ENCODE measurements at places on chromosomes 5 and 9. TPM values are rescaled to one million over a fixed set of nuclear protein-coding genes. Genes with fewer than 3 reads are reported as not detected.

Gene ERAP2
- not detected for total RNA-seq

Gene BHMT
- 20.4 TPM for total RNA-seq

Gene PCDHA4
- total RNA-seq = 29.7 TPM

Gene PCDHB8
- total RNA-seq = 19.8 TPM

Gene HACD4
- 0.10 TPM for total RNA-seq

- DNase-seq = peak; percentile 66
Measured at GRCh38 chr5:173857234-173857633, 30.9 kb upstream of the CPEB4 start.

DNA sequence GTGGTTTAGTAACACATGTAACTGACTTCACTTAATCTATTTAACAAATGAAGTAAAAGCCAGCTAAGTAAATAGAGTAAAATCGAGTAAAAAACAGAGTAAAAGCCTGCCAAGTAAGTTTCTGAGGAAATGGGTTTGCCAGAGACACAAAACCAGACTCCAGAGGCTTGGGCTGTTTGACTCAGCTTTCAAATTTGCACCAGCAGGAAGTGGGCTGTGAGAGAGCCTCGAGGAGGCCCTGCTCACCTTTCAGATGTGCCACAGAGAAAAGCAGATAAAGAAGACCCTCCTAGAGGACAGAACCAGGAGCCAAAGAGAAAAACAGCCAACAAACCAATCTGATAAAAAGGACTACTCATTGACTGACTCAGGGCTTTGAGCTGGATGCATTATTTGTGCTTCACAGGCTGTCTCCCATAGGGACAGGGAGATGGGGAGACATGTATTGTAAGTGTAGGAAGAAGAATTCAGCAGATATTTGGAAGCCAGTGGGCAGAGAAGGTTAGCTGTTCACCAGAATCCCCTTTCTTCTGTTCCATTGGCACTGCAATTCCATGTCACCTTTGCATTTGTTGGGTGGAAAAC is 14.4 kb upstream of the AMACR start:
- no peak for DNase-seq

- no peak for DNase-seq
Measured at GRCh38 chr9:136095070-136096058, at the start of gene NACC2. NACC2 (minus strand) TSS chr9:136095289; CDS start chr9:136050521, 44,768 bp downstream.

DNA sequence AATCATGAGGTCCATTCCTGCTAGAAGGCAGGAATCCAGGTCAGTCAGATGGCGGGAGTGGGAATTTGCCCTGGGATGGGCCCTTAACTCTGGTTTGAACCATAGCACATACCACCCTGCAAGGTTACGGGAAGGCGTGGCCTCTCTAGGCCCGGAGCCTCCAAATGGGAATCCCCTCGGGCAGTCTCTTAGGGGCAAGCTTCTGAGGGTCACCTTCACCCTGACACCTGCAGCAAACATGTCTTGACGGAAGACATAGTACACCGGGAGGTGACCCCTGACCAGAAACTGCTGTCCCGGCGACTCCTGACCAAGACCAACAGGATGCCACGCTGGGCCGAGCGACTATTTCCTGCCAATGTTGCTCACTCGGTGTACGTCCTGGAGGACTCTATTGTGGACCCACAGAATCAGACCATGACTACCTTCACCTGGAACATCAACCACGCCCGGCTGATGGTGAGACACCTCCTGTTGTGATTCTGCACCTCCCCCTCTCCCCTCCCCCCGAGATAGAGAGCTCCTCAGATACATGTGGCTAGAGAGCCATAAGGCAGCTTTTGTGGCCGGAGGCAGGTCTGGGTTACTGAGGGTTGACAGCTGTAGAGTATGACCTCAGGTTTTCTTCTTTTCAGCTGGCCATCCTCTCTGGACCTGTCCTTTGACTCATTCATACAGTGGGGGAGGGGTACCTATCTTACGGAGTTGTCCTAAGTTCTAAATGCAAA is 957 bp downstream of the PRELID1 start:
- DNase-seq = no peak

DNA sequence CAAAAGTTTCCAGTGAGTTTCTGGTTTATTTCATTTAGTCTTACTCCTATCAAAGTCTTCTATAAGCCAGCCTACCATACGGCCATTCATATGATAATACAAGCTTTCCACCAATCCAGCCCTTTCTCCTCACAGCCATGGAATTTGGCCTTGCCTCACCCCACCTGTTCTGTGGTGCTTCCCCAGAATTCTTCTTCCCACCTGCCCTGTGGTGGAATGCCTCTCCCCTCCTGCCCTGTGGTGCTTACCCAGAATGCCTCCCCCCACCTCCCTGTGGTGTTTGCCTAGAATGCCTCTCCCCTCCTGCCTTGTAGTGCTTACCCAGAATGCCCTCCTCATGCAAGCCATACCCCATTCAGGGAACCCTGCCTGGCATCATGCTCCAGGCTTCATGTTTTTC is 90.3 kb upstream of the APC start:
- no peak for DNase-seq

DNA sequence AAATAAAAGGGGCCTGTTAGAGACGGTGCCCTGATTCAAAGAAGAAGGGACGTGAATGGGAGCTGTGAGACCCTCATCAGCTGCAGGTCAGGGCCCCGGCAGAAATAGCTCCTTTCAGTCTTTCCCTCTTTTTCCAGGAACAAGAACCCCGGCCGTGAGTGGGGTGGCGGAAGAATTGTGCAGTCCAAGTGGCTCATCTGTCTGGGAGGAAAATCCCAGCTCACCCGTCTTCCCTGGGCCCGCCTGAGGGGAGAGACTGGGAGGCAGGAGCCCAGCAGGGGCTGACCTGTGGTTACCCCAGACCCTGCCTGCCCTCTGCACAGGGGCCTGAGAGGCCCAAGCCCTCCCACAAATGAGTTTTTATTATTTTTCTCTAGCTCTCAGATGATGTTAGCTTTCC is 24.8 kb upstream of the CSF1R start:
- no peak for DNase-seq

Measured in glutamatergic neuron (in vitro differentiated cells).